ENCODE measurements at places on chromosomes 2 and 18. TPM values are rescaled to one million over a fixed set of nuclear protein-coding genes. Genes with fewer than 3 reads are reported as not detected.

CACNB4 gene
- total RNA-seq, result 0.12 TPM

LRATD1 gene
- not detected for total RNA-seq

FOXI3 gene
- total RNA-seq, result not detected

AKAIN1 gene
- not detected for total RNA-seq

ANKRD62 gene
- total RNA-seq, result not detected

ADRA2B gene
- total RNA-seq, result not detected

ZNF385B gene
- not detected for total RNA-seq

BCL2 gene
- 9.9 TPM for total RNA-seq

DNA sequence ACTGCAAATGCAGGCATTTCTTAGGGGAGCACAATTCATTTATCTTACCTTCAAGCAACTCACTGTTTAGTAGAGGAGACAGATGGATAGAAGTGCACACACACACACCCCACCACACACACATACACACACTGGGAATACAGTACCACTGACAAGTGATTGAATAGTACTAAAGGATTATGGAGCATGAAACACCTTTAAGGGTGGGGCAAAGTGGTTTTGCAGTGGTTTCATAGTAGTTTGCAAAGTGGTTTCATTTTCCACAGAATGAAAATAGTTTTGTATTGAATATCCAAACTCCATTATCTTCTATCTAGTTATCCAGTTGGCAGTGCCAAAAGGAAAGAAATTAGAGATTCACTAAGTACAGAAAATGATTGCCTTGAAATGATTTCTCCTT lies 18.9 kb downstream of the KIF5C start:
- DNase-seq, result no peak

- DNase-seq, result no peak
These were observed 52.0 kb downstream of the MRPL33 start for GRCh38 chr2:27823569-27823968.

- peak; percentile 42 for DNase-seq
These were observed 3.5 kb upstream of the RAB27B start for GRCh38 chr18:54824761-54825160.

DNA sequence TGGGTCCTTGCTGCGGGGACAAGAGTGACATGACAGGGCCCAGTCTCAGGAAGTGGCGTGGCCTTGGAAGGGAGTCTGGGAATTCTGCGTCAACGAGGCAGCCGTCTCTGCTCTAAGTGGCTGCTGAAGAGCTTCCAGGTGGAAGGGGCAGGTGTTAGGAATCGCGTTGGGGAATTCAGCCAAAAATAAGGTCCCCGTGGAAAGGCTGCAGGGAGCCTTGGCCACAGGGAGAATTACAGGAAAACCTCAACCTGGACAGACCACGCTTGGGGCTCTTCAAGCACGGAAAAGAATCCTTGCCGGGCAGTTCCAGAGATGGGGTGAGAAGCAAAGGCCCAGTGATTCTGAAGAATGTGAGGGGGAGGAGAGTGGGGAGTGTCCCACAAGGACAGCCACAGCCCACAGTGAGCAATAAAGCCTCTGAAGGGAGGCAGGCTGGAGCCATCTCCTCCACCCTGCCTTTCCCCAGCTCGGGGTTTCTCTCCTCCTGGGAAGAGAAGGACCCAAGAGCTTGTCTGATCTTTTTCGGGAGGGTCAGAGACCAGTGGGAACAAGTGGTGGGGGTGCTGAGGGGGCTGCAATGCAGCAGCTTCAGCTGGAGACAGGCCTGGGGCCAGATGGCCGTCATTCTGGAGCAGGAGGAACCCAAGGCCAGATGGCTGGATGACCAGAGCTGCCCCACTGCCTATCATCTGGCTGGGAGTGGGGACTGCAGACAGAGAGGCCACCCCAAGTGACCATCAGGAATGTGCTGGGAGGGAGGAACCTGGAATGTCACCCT lies 106.4 kb upstream of the SMAD2 start:
- DNase-seq, result no peak

GRCh38 chr18:8707556-8708300 lies 2.4 kb downstream of the MTCL1 start:
- DNase-seq, result peak; percentile 81

Measured in G401 (cell line).